Activated CD8-positive, alpha-beta T cell treated with anti-CD3 and anti-CD28 coated beads, Interleukin-2, amount 10 ng/mL, durations not matched to agents 7 days and 5 days (primary cell): ENCODE measurements at places on chromosomes 7 and 10. TPM values are rescaled to one million over a fixed set of nuclear protein-coding genes. Genes with fewer than 3 reads are reported as not detected.

The STK31 gene
- not detected for total RNA-seq

The ECD gene
- 29.0 TPM for total RNA-seq

The CASP7 gene
- total RNA-seq = 28.7 TPM

The CEP55 gene
- total RNA-seq = 81.1 TPM

The HGF gene
- not detected for total RNA-seq

The MSRB2 gene
- total RNA-seq = 7.8 TPM

DNA sequence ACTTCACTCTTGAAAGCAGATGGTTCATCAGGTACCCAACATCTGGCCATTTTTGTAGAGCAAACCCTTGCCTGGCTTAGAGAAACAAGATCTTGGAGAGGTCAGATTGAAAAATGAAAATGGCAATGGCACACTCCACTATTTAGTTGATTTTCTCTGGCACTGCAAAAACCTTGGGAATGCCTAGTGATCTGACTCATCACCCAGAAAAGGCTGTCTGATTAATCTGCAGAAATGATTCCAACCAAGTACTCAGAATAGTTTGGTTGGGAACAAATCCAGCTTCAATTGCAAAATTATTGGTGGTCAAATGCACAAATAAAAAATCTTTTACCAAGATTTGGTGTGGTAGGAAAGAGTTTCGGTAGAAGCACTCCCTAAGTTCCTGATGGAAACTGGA lies 351.2 kb downstream of the PHTF2 start:
- H3K36me3 ChIP-seq = no peaks in the 10 kb centered on the region
- no peaks in the 10 kb centered on the region for H3K27me3 ChIP-seq
- no peak for DNase-seq
- no peaks in the 10 kb centered on the region for H3K4me1 ChIP-seq

GRCh38 chr7:101856473-101857357 lies 39.3 kb downstream of the CUX1 start:
- DNase-seq = peak; percentile 90
- no peaks in the 10 kb centered on the region for H3K36me3 ChIP-seq
- no peaks in the 10 kb centered on the region for H3K27me3 ChIP-seq

DNA sequence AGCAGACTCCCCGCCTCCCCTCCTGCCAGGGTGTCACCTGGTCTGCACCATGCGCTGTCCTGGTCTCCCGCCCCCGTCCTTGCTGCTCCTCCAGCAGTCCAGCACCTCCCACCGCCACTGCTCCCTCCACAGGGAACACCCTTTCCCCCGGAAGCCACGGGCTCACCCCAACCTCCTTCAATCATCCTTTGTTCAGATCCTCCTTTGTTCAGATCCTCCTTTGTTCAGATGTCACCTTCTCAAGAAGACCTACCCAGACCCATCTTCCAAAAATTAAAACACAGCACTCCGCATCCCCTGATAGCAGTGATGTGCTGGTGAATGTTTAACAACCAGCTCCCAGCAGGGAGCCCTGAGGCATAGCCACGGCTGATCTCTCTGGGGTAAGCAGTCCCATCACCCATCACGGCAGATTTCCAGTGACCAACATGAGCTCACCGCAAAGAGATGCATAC lies 237.7 kb downstream of the USP6NL start:
- H3K4me3 ChIP-seq = no peak overlapping the region
- H3K4me1 ChIP-seq = no peaks in the 10 kb centered on the region
- no peak for DNase-seq
- H3K27me3 ChIP-seq = no peaks in the 10 kb centered on the region

- H3K4me3 ChIP-seq = no peak overlapping the region
- no peaks in the 10 kb centered on the region for H3K36me3 ChIP-seq
- H3K4me1 ChIP-seq = no peaks in the 10 kb centered on the region
- no peak overlapping the region for H3K27ac ChIP-seq
- H3K27me3 ChIP-seq = peaks cover 7% of the 10 kb centered on the region
- no peak for DNase-seq
Measured at GRCh38 chr10:48554656-48555055, 50.2 kb downstream of the ARHGAP22 start.

DNA sequence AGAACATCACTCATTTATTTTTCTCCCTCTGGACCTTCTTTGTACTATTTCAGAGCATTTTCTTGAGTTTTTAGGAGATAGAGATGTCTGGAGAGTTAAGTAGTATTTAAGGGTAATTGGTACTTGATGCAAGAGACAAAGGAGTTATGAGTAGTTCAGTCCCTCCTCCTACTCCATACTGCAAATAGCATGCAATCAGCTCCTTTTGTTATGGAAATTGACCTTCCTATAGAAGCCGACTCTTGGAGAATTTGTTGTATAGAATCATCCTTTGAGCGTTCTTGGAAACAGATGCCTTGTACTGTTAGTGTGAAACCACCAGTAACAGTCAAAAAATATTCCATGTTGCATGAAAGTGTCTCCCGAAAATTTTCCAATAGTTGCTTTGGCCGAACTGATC lies 428.2 kb upstream of the GALNT17 start:
- no peak overlapping the region for H3K4me3 ChIP-seq
- no peak for DNase-seq
- H3K27ac ChIP-seq = no peak overlapping the region
- H3K36me3 ChIP-seq = no peaks in the 10 kb centered on the region

GRCh38 chr10:76558996-76559891 lies 1078.4 kb downstream of the KCNMA1 start:
- H3K27ac ChIP-seq = no peak overlapping the region
- H3K36me3 ChIP-seq = no peaks in the 10 kb centered on the region
- DNase-seq = no peak
- no peaks in the 10 kb centered on the region for H3K4me1 ChIP-seq
- H3K4me3 ChIP-seq = no peak overlapping the region

DNA sequence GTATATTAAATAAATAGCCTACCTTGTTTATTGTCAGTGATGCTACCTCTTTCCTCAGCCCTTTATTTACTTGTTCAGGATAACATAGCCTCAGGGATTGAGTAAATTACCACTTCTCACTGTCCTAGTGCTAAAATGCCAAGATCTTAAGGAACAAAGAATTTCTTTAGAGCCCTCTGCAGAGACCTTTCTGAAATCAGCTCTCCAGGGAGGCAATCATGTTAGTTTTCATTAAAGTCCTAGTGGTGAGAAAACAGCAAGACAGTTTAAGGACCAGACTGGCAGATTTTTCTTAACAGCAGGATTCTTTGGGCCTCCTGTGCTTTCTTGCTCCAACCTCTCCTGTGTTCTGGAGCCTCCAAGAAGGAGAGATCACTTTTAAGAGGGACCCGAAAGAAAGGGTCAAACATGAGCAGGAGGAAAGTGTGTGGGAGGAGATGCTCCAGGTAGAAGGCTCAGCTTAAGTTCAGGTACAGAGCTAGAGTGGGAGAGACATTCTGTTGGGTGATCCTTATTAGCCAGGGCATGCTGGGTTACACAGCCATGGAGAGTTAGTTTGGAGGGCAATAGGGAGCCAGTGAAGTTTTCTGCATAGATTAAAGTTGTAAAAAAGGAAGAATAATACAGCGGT lies 1.2 kb upstream of the PLCE1 start:
- peaks cover 2% of the 10 kb centered on the region for H3K36me3 ChIP-seq
- H3K27me3 ChIP-seq = peaks cover 46% of the 10 kb centered on the region
- H3K27ac ChIP-seq = no peak overlapping the region
- no peak overlapping the region for H3K4me3 ChIP-seq
- no peaks in the 10 kb centered on the region for H3K4me1 ChIP-seq
